ENCODE measurements at places on chromosomes 2 and 18. TPM values are rescaled to one million over a fixed set of nuclear protein-coding genes. Genes with fewer than 3 reads are reported as not detected.

- no peaks in the 10 kb centered on the region for H3K36me3 ChIP-seq
- peak; percentile 18 for DNase-seq
- H3K27me3 ChIP-seq = no peaks in the 10 kb centered on the region
- H3K4me3 ChIP-seq = no peak overlapping the region
- no peaks in the 10 kb centered on the region for H3K4me1 ChIP-seq
- no peak overlapping the region for H3K27ac ChIP-seq
These were observed 1113.1 kb upstream of the NRXN1 start for GRCh38 chr2:52145005-52145404.

GRCh38 chr18:1691863-1692262, 787.2 kb downstream of the ADCYAP1 start:
- no peaks in the 10 kb centered on the region for H3K27me3 ChIP-seq
- no peak overlapping the region for H3K27ac ChIP-seq

The UGT1A1 gene
- total RNA-seq = not detected

The STAT1 gene
- total RNA-seq = 447 TPM

DNA sequence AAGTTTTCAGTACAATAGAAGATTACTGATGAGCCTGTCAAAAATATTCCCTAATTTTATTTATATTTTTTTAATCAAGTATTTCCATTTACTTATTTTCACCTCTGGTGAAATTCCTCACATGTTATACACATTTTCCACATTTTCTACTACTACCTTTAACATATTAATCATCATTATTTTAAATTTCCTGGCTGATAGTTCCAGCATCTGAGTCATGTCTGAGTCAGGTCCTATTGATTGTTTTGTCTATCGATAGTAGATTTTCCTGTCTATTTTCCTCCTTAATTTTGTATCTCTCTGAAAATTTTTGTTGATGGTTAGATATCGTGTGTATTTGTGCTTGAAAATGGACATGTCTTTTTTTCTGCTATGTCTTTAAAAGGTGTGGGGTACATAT, 211.8 kb upstream of the DSEL start:
- H3K4me1 ChIP-seq = peaks cover 23% of the 10 kb centered on the region
- DNase-seq = peak; percentile 6
- no peak overlapping the region for H3K27ac ChIP-seq
- H3K4me3 ChIP-seq = no peak overlapping the region

DNA sequence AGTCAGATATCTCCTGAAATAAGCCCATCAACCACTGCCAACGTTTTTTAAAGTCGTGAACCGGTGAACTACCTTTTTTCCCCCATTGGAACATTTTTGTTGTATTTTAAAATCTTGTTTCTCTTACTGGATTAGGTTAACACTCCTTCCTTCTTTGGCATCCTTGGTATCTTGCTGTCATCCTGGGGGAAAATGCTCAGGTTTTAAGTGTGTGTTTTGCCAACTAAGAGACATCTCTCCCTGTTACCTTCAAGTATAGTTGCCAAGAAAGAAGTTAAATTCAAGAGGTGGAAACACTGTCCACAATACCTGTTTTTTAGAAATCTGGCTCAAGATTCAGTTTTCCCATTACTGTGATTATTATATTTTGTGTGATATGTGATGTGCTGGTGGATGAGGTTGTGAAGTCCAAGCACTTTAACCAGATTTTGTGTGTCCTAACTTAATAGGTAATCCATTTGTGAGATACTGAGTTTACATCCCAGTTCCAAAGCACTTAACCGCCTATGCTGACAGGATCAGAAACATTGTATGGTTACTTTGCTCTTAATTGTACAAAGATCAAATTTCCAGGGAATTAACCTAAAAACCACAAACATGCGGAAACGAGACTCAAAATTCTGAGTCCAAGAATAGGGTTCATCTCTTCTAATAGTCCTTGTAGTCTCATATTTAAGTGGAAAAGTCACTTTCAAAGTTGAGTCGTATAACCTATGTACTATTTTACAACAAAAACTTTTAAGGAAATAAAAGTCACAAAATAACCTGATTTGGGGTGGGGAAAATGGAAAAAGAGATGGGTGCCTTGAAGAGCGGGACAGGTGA, 1.3 kb upstream of the SP3 start:
- H3K27me3 ChIP-seq = no peaks in the 10 kb centered on the region
- peaks cover 21% of the 10 kb centered on the region for H3K4me1 ChIP-seq
- H3K27ac ChIP-seq = peak overlapping the region; percentile 94
- H3K4me3 ChIP-seq = peak overlapping the region; percentile 89
- peaks cover 2% of the 10 kb centered on the region for H3K36me3 ChIP-seq
- DNase-seq = peak; percentile 62

DNA sequence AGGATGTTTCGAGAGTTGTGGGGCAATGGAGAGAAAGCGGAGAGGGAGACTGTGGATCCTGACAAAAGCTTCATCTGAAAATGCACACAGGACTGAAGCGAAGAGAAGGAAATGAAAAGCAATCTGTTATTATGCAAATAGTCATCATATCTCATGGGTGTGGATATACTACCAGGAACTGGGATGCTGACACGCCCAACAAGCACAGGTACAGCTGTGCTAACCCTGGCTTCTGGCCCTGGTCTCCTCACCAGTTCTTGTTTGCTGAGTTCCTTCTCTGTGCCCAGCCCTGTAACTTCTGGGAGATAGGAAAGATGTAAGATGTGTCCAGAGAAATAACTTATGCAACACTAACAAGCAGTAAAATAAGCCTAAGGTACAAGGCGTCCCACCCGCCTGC, 358.8 kb downstream of the CMPK2 start:
- H3K4me1 ChIP-seq = no peaks in the 10 kb centered on the region
- H3K36me3 ChIP-seq = no peaks in the 10 kb centered on the region
- no peaks in the 10 kb centered on the region for H3K27me3 ChIP-seq
- no peak for DNase-seq

The SH3RF3 gene
- total RNA-seq = 14.8 TPM

GRCh38 chr2:71773218-71773617, 319.9 kb downstream of the DYSF start:
- no peak for DNase-seq
- no peaks in the 10 kb centered on the region for H3K36me3 ChIP-seq
- no peak overlapping the region for H3K4me3 ChIP-seq
- H3K4me1 ChIP-seq = no peaks in the 10 kb centered on the region

DNA sequence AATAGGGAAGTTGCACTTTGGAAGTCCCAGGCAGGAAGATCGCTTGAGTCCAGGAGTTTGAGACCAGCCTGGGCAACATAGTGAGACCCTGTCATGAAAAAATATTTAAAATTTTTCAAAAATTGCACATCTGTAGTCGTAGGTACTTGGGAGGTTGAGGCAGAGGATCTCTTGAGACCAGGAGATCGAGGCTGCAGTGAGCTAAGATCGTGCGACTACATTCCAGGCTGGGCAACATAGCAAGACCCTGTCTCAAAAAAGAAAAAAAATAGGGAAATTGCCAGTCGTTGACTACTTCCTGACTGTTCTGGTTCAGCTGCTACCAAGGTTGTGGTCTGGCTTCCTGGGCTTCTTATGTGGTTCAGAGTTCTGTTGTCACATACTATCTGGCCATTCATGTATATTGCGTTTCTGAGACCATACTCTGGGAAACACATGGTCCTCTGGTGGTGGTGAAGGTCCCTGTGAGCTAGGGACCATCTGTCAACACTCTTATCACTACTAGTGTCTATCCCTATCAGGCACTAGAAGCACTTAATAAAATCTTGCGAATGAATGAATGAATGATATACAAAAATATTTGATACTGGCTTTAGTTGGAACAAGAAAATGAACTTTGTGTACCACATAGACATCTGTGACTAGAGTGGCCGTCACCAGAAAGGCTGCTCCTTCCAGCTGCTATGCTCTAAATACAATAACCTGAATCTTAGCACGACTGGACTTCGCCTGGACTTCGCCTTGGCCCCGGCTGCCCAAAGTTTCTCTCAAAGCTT, 861 bp upstream of the KLHL23 start:
- H3K4me3 ChIP-seq = peak overlapping the region; percentile 74
- DNase-seq = no peak
- no peak overlapping the region for H3K27ac ChIP-seq

- no peaks in the 10 kb centered on the region for H3K27me3 ChIP-seq
- H3K36me3 ChIP-seq = no peaks in the 10 kb centered on the region
- DNase-seq = peak; percentile 67
- H3K4me3 ChIP-seq = no peak overlapping the region
- H3K27ac ChIP-seq = peak overlapping the region; percentile 27
These were observed 32.3 kb upstream of the XDH start for GRCh38 chr2:31446848-31447247.

DNA sequence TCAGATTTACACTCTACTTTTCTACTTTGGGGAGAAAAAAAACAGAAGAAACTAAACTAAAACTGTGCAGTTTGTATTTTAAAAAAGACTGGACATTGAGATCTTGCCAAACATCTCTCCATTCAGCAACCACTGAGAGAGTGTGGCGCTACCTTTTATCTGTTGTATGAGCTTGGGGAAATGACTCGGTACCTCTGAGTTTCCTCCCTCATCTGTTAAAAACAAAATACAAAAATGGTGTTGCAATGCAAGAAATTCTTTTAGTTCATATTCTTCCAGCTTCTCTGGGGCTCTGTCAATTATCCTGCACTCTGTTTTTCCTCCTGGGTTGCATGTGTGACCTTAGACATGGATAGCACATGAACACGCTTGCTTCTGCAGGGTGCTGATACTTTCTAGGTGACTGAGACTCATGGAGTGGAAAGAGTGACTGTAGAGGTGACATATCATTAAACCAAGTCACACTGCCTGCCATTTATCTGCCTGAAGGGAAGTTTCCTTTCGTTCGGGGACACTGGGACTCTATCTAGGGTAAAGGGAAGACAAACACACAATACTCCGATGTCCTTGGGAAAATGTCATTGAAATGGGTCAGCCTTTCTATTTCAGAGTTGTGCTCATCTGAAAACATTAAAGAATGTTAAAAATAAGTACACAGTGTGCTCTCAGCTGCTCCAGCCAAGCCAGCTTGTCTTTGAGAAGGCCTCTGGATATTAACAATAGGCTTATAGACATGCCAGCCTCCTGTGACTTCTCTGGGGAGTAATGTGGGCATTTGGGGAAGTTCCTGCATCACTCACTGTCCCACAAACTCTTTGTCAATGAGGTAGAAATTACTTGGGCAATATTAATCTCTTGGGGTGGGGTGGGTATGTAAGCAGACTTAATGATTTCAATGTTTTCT, 91.4 kb downstream of the TRIB2 start:
- no peak overlapping the region for H3K27ac ChIP-seq
- H3K4me1 ChIP-seq = peaks cover 7% of the 10 kb centered on the region
- H3K36me3 ChIP-seq = no peaks in the 10 kb centered on the region
- H3K4me3 ChIP-seq = no peak overlapping the region

The PPP1CB gene
- total RNA-seq = 170 TPM

- DNase-seq = no peak
- no peak overlapping the region for H3K4me3 ChIP-seq
- no peaks in the 10 kb centered on the region for H3K27me3 ChIP-seq
These were observed 84.3 kb downstream of the FEZ2 start for GRCh38 chr2:36513661-36514060.

The CRYBA2 gene
- total RNA-seq = not detected

- H3K27ac ChIP-seq = no peak overlapping the region
- no peaks in the 10 kb centered on the region for H3K36me3 ChIP-seq
- no peak overlapping the region for H3K4me3 ChIP-seq
- no peaks in the 10 kb centered on the region for H3K27me3 ChIP-seq
- no peak for DNase-seq
These were observed 126.9 kb downstream of the BAZ2B start for GRCh38 chr2:159489476-159489875.

- H3K4me1 ChIP-seq = no peaks in the 10 kb centered on the region
- no peak for DNase-seq
- no peaks in the 10 kb centered on the region for H3K27me3 ChIP-seq
- no peaks in the 10 kb centered on the region for H3K36me3 ChIP-seq
These were observed 370.4 kb downstream of the CLIP4 start for GRCh38 chr2:29485631-29486030.

DNA sequence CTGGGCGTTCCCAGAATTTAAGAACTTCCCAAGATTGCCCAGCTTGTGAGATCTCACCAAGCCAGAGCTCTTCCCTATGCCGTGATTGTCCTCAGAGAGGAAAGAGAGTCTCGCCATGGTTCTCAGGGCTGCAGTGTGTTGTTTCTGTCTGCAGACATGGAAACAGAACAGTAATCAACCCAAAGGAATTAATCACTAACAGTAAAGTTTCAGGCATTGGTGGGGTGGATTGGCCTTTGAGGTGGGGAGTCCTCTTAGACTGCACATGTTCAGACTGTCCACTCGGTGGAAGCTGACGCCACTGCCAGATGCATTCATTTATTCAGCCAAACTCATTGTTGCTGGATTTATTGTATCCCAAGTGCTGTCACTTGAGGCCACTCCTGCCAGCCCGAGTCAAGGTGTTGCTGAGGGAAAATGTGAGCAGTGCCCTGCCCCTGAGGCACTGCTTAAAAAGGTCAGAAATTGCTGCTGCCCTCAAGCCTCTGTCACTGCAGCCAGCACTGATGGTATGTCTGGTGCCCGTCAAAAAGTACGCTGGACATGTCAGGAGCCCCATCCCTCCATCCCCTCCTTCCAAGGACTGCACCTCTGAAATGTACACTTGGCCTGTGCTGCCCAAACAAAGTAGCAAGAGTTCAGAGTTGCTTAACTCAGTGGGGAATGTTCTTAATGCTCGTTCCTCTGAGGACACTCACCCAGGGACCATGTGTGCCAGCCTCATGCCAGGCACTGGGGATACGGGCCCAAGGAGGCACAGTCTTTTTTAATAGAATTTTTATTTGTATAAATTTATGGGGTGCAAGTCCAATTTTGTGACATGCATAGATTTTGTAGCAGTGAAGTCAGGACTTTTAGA, 201.0 kb downstream of the GLI2 start:
- H3K4me3 ChIP-seq = no peak overlapping the region
- H3K27ac ChIP-seq = peak overlapping the region; percentile 99
- peaks cover 85% of the 10 kb centered on the region for H3K4me1 ChIP-seq
- no peaks in the 10 kb centered on the region for H3K27me3 ChIP-seq
- peak; percentile 82 for DNase-seq
- H3K36me3 ChIP-seq = no peaks in the 10 kb centered on the region

DNA sequence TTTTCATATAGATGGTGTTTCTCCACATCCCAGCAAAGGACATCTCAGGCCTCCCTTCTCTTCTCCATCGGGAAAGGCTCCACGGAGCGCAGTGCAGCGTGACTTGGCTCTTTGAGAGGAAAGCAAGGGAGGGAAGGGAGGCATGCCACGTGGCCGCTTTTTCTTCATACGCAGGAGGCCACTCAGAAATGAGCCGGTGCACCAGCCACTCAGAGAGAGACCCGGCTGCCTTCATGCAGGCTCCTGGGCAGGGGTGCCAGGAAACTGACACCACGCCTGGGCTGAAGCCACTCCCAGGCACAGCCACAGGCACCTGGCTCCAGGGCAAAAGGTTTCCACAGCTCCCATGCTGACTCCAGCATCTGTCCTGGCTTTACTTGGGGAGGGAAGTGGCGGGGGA, 11.1 kb upstream of the LOXHD1 start:
- H3K4me3 ChIP-seq = no peak overlapping the region
- no peak overlapping the region for H3K27ac ChIP-seq
- H3K27me3 ChIP-seq = peaks cover 4% of the 10 kb centered on the region
- H3K36me3 ChIP-seq = no peaks in the 10 kb centered on the region

The ECEL1 gene
- not detected for total RNA-seq

The GATA6 gene
- total RNA-seq = 10.9 TPM

DNA sequence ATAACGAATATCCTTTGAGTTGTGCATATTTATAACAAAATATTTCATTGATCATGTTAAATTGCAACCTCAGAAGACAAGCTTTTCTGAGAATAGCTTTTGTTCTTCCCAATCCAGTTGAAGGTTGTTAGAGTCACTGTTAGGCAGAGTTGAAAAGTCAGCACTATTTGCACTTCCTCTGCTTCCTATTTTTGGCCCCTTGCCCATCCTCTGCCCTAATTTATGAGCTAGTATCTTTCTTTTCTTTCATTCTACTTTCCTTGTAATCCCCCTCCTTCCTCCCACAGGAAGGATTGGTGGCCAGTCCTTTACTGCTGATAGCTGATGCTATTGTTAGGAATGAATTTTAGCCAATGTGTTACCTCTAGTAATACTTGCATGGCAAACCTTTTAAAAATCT, 4.9 kb downstream of the RALB start:
- no peaks in the 10 kb centered on the region for H3K27me3 ChIP-seq
- H3K27ac ChIP-seq = no peak overlapping the region

Data from osteoblast (primary cell).